Activated T-cell treated with anti-CD3 and anti-CD28 coated beads for 48 hours (primary cell): ENCODE measurements at places on chromosomes 2 and 18.

DNA sequence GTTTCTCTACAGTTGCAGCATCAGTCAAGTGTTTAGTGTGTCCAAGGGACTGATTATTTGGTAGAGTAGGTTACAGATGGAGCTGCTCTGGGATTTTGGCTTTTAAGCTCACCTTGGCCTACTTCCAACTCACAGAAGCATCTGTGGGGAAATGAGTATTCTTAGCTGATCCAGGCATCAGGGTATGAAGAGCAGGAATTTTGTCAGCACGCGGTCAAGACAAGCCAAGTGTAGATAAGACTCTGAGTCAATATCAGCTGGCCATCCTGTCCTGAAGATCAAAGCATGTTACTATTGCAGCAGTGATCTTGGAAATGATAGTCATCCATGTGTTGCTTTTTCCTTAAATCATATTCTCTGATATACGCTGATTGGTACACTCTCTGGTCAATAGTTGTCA lies 24.4 kb downstream of the SERPINB4 start:
- DNase-seq, result no peak

DNA sequence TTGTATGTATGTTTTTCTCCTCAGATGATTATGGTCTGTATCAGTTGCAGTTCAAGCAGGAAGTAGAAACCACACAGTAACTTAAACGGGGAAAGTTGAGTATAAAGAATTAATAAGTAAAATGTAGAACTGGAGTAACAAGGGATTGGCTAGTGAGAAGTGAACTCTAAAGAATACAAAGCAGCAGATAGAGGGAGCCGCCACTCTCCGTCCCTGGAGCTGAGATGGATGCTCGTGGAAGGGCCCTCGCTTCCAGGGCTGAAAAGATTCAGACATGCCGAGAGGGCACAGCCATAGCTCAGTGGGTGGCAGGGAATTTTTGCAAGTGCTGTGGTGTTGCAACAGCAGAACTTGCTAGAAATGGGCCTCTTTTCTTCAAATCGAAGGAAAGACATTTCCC lies 155.8 kb downstream of the COL6A3 start:
- DNase-seq, result no peak

- no peak for DNase-seq
These were observed 281.1 kb upstream of the SLC14A2 start for GRCh38 chr18:45334191-45334590.

- no peak for DNase-seq
These were observed 9.5 kb downstream of the CEBPZOS start for GRCh38 chr2:37205689-37206341.

DNA sequence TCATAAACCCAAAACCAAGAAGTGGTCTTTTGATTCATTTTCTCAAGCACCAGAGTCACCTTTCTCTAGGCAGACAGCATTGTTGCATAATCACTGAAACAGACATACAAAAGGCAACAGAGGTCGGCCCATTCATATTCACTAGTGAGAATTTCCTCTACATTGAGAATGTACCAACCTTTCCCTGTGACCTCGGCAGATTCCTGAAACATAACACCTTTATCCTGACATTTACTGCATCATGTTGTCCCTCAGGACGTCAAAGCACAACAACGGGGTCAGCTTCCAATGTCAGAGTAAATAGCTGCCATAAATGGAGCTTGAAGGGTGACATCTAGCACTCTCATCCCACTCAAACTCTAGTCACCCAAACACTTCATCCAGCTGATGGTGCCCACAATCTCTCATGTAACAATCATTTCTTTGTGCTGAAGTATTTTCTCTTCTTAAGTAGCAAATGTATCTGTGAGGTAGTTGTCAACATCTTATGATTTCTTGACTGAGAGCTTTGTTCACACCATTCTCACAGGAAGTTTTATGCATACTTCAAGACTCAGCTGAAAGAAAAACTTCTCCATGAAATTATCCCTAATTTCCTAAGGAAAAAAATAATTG lies 802.6 kb upstream of the CHAC2 start:
- no peak for DNase-seq

GRCh38 chr2:142819411-142819810 lies 58.1 kb upstream of the KYNU start:
- DNase-seq, result no peak

- no peak for DNase-seq
These were observed 41.5 kb downstream of the YPEL5 start for GRCh38 chr2:30188292-30188691.

DNA sequence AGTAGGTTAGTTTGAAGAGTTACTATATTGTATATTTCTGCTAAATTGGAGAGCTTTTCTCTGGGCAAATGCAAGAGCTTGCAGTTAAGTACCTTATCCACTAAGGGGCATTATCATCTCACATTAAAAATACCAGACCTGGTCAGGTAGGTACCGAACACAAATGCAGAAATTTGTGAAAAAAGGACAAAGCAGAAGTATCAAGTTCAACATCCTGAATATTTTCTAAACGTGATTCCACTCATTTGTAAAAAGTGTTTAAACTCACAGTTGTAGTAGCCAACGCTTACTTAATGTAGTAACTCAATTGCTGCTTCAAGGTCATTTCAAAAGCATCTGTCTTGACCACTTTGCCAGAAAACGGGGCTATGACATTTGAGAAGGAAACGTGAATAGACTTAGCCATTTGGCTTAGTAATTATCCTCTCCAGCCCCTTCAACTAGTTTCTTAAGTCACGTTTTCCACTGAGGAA lies 52.1 kb downstream of the CYRIA start:
- no peak for DNase-seq

DNA sequence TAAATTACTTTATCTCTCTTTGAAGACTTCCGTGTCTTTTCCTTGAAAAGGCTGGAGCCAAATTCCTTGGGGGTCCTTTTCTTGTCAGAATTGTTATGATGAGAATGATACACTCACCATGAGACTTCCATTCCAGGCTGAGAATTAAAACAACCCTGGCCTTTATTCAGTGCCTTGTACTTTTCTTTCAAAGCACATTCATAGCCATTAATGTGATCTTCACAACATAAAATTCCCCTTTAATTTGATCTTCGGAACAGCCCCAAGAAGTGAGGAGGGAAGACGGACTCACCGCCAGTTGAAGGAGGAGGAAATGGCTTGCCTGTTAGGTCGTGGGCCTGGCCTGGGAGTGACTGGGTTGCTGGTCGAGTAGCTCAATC lies 127.3 kb downstream of the DDX1 start:
- DNase-seq, result no peak

- no peak for DNase-seq
These were observed 32.5 kb upstream of the ACAA2 start for GRCh38 chr18:49845629-49846360.

GRCh38 chr2:57877811-57878170 lies 168.8 kb upstream of the VRK2 start:
- DNase-seq, result no peak

- no peak for DNase-seq
These were observed 139.8 kb downstream of the RPIA start for GRCh38 chr2:88831071-88831791.

DNA sequence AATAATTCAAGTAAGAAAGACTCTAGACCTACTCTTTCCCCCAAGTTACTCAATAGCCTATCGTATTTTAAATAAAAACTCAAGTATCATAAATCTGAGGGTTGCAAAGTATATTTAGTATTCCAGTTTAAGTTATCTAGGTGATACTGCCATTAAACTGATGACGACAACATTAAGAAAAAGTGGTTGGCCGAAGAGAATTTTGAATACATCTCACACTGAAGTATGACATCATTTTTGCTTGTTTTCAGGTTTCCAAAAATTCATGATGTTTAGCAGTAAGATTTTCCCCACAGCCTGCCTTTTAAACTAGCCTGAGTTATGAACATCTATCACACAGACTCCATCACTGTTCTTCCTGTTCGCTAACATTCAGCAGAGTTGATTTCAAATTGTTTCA lies 102.1 kb upstream of the RAB27B start:
- DNase-seq, result no peak

DNA sequence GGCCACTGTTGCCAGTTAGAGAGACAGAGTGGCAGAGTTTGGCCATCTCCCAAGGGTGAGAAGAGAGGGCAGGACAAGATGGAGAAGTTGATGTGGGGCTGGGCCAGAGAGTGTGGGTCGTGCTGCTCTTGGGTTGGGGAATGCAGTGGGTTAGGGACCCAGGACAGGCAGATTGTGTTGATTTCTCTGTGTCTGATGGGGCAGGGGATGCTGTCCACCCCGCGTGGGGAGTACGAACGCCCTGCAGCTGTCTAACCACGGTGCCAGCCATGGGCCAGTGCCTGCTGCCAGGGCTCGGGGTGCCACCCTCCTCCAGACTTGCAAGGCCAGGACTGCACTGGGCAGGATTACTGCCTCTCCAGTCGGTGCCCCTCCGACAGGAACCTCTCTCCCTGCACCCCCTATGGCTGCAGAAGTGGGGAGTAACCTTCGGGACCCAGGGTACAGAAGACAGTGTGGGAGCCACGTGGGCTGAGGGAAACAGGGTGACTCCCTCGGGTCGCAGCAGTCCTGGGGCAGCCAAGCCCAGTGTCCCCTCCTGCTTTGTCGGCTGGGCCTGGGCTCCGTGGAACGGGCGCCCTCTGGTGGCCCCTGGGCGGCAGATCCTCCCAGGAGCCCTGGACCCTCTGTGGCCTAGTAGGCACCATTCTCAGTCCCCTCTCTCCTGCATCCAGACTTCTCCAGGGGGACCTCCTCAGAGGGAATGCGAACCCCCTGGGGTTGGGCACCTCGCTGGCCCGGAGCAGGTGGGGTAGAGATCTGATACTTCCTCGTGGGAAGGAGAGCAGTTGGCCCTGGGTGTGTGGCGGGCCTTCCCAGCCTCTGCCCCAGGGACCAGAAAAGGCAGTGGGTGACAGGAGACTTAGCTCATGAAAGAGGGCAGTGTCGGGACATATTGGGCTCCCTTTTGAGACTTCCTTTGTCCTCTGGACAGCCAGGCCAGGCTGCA lies 2.7 kb downstream of the GPC1 start:
- peak; percentile 65 for DNase-seq

- no peak for DNase-seq
These were observed 41.2 kb downstream of the KYNU start for GRCh38 chr2:142918624-142919023.

DNA sequence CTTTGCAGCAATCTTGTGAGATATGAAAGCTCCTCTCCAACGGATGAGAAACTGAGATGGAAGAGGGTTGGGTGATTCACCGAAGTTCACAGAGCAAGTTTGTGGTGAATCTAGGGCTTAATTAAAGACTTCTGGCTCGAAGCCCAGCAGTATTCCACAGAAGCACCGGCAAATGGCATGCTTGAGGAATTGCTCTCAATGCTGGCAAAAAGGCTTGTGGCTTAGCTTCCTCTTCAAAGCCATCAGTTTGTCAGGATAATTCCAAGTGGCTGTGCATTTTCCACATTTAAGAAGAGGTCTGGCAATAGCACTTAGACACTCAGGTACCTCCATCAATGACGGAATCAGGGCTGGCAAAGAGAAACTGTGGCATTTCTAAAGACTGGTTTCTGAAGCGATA lies 98.7 kb upstream of the SLC66A3 start:
- no peak for DNase-seq

DNA sequence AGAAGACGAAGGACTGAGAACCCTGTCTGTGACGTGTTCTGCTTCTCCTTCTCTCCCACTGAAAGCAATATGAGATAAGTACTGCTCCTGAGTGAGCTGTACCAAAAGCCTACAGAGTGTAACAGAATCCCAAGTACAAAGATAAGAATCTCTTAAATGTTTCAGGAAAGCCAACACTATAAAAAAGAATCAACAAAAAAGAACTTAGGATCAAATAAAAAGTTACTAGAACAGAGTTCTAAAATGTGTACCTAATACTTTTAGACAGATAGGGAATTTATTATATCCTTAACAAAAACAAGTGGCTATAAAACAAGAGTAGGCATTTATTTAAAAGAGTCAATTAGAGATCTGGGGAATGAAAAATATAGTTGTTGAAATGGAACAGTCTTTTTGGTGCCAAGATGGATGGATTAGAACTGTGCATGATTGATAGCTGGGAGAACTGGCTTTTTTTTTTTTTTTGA lies 49.0 kb downstream of the NCOA1 start:
- no peak for DNase-seq

- DNase-seq, result no peak
These were observed 132.7 kb upstream of the NT5C1B start for GRCh38 chr2:18722101-18722500.

DNA sequence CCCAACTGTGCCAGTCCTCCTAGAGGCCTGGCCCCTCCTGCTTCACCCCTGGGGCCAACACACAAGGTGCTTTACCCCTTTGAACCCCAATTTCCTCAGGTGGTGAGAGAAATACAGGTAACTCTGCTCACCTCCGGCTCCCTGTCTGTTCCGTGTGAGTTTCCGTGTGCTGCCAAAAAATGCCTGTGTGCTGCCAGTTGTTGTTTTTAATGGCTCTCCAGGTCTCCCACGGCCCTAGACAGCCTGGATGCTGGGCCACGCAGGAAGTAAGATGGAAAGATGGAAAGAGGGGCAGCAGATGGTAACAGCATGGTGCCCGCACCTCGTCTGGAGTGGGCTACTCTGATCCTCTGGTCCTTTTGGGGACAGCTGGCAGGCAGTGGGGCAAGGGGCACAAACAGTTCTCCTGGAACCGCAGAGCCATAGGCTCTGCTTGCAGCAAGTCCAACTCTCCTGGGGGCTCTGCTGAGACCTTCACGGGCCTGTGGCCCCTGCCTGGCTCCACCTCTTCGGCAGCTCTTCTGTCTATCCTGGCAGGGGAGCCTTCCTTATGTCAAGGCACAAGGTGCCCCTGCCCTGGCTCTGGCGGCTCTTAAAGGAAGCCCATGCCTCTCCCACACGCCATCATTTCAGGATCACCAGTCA lies 4.3 kb upstream of the ARHGEF4 start:
- no peak for DNase-seq
